ENCODE measurements at places on chromosomes 1 and 21.
A peak's percentile ranks its signal among the peaks of the same experiment; 100 is the strongest.

GRCh38 chr1:52919723-52920483 is 1.6 kb downstream of the ECHDC2 start:
- DNase-seq: no peak

- DNase-seq: no peak
Observed at GRCh38 chr1:225435957-225436392, 8.1 kb upstream of the LBR start.

DNA sequence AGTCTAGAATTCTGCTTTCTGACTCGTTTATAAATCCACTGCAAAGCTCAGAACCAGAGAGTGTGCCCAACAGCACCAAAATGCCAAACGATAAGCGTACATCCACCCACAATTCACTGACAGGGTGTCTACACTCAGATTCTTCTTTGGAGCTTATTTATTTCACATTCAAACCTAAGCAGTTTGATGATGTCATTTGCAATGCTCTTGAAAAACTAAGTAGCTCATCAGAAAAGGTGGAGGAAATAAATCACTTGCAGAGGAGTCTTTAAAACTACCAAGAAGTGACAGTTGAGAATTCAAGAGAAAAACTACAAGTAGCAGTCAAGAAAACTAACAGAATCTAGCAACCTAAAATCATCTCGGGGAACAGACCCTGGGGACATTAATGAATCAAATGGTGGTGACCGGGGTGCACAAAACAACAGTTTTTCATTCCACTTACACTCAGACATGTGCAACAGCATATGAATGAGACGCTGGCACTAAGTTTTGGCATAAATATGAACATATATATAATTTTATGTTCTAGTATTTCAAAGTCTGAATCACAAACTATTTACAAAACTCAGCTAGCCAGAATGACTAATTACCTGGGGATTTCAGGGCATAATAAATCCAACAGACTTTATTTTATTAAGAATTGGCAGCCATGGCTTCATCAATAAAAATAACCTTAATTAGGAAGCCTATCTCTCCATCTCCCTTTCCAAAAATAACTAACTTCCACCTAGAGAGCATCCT is 119.4 kb downstream of the SIPA1L2 start:
- no peak for DNase-seq

DNA sequence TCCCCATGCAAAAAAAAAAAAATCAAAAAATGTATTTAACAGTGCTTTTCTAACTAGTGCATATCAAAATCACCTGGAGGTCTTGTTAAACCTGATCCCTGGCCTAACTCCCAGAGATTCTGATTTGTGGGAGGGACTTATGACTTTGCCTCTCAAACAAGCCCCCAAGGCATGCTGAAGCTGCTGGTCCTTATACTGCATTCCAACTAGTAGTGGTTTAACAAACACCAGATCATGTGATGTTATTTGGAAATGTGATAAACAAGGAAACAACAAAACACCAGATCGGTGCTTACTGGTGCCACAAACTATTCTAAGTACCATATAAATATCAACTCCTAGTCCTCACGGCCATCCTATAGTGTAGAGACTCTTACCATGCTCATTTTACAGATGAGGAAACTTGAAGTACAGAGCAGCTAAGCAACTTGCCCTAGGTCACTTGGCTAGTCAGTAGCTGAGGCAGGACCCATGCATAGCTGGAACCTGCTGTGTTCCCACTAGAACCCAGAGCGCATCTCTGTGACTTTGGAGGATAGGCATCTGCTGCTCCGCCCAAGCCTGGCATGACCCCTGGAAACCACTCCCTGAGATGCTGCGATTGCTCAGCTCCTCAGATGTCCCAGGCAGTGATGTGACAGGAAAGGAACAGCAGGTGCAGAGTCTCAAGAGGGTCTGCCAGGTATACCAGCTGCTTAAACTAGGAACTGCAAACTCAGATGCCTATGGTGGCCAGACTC is 38.1 kb downstream of the SOX13 start:
- no peak for DNase-seq

DNA sequence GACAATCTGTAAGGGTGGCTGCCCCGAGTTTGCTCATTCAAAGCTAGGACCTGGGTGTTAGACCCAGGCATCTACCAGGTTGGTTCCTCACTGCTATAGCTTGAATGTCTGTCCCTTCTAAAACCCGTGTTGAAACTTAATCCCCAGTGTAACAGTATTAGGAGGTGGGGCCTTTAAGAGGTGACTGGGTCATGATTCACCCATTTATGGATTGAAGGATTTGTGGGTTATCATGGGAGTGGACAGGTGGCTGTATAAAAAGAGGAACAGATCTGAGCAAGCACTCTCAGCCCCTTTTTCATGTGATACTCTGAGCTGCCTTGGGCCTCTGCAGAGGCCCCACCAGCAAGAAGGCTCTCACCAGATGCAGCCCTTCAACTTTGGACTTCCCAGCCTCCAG is 29.4 kb downstream of the PSMG1 start:
- DNase-seq: no peak

DNA sequence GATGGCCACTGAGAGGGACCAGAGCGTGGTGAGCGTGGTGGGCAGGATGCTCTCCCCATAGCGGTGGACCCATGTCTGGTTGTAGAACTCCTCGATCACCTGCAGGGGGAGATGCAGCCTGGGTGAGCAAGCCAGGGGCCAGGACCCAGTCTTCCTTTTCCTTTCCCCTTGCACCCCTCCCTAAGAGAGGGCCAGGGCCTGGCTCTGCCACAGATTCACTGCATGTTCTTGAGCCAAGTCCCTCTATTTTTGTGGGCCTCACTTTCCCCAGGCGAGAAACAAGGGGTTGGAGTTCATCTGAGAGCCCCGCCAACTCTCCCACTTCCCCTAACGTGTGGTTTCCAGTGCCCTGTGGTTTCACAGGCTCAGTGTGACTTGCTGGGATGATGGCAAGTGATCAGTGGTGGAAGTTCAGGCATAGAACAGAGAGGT is 27.5 kb downstream of the SLC2A1 start:
- DNase-seq: peak; percentile 64

- no peak for DNase-seq
Observed at GRCh38 chr1:217661407-217661806, 30.3 kb downstream of the SPATA17 start.

DNA sequence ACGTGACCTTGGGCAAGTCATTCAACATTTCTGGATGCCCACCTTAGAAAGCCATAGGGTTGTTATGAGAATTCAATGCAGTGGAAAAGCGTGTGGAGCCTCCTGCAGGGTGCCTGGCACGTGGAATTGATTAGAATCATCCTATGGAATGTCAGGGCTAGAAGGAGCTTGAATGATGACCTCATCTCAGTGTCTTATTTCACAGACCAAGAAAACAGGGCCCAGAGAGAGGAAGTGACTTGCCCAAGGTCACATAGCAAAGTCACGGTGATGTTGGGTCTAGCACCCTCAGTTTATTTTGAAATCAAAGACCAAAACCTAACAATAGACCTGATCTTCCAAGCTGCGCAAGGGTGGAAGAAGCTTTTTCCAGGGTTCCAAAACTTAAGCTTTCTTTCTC is 6.0 kb downstream of the TRABD2B start:
- peak; percentile 10 for DNase-seq

DNA sequence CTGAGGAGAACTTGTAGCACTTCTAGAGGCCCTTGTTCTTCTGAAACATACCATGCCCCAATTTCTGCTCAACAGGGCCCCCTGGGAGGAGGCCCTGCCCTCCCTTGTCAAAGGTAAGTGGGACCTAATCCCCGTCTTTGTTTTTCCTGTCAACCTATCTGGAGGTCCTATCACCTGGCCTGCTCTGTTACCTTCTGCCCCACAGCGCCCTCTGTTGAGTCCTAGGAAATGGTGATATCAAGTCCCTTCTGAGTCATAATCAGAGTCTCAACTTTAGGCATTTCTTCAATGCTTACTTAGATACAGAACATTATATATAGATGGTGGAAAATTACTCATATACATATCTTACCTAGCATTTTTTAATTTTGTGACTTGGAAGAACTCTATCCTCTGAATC is 28.2 kb upstream of the FCRL4 start:
- DNase-seq: no peak

DNA sequence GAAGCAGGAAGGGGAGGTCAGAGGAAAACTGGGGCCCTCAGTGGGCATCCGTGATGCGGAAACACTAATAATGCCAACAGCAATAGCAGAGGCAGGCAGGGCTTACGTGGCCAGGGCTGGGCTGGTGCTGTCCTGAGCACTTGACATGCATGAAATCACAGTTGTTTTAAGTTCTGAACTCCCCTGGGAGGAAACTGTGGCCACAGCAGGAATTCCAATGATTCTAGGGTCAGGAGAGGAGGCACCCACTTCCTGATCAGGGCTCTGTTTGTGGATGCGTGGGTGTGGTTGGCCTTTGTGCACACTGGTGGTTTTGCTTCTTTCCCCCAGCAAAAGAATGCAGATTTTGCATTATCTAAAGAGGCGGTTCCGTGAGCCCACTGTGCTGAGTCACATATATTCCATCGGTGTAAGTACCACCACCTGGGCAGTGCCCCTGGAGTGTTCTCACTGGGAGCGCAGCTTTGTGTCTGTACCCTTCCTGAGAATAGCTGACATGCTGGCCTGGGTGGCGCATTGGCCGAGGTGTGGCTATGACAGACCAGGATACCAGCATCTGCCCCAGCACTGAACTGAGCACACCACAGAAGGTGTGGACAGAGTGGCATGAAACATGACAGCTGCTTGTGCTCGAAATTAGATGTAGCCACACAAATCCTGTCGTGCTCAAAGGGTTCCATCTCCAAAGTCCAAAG is 71.0 kb downstream of the PDE9A start:
- peak; percentile 90 for DNase-seq

DNA sequence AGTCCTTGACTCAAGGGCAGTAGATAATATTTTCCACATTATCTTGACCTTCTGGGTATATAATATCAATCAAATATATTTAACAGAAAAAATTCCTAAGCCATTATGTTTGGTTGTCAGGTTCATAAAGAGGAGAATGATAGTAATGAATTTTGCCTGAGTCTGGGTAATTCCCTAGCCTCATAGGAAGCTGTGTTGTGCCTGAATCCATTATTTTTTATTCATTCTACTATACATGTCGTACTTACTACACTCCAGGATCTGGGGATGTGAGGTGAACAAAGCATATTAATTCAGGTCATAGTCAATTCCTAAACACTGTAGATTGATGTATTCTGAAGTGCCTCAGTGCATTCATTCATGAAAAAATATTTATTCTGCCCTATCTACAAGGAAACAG is 204.2 kb downstream of the PTGER3 start:
- no peak for DNase-seq

GRCh38 chr1:212671342-212672031 is 28.2 kb downstream of the BATF3 start:
- peak; percentile 31 for DNase-seq

DNA sequence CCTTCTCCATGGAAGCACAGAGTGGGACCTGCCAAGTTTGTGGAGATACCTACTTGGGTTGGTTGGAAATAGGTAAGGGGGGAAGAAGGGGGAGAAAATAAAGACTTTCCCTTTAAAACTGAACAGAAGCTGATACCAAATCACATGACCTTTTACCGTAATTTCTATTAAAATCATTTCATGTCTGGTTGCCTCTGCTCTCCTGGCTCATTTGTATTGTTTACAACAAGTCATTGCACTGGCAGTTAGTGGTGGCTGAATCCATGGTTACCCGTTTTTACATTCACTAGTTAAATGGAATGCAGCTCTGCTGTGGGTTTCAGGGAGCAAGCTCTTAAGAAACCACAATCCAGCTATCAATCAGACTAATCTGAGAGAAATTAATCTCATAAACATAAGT is 353.7 kb upstream of the ESRRG start:
- DNase-seq: no peak

GRCh38 chr21:15731243-15731613 is 1.4 kb downstream of the USP25 start:
- DNase-seq: no peak

DNA sequence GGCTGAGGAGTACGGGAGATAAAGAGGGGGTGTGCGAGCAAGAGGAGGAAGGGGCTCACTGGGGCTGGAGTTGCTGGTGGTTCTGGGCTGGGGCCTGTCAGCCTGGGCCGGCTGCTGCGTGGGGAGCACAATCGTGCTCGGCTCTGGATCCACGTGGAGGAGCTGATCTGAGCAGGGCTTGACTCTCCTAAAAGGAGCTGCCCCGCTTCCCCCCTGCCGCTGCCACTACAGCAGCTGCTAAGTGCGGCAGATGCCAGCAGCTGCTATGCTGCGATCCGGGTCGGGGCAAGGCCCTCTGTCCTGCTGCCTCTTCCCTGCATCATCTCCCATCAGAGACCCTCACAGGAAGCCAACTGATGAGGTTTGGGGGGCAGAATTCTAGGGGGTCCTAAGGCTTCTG is 165.9 kb downstream of the PCBP3 start:
- DNase-seq: no peak

GRCh38 chr21:44423312-44423821 is 31.9 kb upstream of the LRRC3 start:
- DNase-seq: no peak

GRCh38 chr1:86596741-86597290 is 49.9 kb downstream of the CLCA4 start:
- no peak for DNase-seq

DNA sequence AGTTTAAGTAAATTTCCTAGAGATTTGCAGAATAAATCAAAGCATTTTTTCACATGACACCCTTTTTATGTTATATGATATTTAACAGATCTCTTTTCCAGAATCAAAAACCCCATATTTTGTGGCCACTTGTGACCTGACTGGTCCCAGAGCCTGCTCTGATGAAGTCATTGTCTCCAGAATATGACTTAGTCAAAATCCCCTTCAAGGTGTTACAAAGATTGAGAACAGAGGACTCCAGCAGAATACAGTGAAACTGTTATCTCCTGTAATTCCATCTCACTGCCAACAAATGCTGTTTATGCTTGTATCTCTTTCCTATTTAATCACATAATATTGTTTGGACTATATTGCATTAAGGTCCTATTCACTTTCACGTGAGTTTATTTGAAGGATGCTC is 25.6 kb downstream of the RGS1 start:
- DNase-seq: no peak

- DNase-seq: peak; percentile 56
Observed at GRCh38 chr1:99963041-99963795, 6.6 kb upstream of the SLC35A3 start.

GRCh38 chr1:86776108-86776507 is 71.7 kb downstream of the SH3GLB1 start:
- DNase-seq: no peak

DNA sequence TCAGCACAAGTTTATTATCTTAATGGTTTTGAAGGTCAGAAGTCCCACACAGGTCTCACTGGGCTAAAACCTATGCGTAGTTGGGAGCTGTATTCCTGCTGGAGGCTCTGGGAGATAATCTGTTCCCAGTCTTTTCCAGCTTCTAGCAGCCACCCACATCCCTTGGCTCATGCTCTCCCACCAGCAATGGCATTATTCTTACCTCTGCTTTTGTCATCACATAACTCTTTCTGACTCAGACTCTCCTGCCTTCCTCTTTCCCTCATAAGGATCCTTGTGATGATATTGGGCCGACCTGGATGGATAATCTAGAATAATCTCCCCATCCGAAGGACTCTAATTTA is 122.2 kb upstream of the PRDX6 start:
- no peak for DNase-seq

All from AG08395 (cell line).